HuH-7.5 (cell line): ENCODE measurements at places on chromosomes 11 and 22.

DNA sequence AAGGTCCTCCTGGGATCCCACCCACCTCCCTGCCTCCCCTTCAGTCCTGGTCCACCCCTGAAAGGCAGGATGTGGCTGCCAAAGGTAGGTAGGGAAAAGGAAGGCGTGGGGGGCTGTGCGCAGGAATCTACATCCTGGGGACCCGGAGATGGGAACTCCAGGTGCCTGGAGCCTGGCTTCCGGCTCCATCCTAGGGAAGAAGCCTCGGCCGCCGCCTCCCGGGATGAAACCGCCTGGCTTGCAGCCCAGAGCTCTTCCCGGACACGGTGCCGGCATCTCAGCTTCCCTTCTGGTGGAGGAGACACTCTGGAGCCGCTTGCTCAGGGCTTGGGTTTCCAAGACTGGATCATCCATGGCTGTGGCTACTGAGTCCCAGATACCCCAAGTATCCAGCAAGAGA is 33.3 kb upstream of the PDGFB start:
- no peak for DNase-seq

DNA sequence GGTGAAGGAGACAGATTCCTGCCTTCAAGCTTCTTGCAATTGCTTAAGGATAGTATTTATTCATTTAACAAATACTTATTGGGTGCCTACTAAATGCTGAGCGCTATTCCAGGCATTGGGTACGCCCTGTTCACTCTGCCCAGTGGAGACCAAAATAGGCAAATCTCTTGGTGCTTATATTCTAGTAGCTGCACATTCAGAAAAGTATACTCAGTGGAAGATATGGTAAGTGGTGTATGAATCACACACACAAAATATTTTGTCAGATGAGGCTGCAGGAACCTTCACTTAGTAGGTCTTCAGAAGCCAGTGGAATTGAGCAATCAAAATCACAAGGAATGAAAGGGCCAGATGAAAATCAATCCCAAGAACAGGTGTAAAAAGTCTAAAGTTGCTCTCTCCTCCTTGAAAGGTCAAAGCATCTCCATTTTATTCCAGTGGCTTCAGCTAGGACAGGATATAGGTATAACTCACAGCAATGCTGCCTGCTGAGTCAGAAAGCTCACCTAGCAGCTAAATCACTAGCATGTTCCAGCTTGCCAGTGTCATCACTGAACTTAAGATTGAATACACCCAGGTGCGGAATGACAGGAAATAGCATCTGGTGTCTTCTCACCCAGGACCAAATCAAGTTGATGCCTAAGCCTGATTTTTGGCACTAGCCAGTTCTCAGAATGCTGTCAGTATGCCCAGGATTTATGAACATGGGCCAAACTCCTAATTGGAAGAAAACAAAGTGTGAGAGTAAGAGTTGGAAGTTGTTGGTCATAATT is 83.9 kb downstream of the AMOTL1 start:
- no peak for DNase-seq

DNA sequence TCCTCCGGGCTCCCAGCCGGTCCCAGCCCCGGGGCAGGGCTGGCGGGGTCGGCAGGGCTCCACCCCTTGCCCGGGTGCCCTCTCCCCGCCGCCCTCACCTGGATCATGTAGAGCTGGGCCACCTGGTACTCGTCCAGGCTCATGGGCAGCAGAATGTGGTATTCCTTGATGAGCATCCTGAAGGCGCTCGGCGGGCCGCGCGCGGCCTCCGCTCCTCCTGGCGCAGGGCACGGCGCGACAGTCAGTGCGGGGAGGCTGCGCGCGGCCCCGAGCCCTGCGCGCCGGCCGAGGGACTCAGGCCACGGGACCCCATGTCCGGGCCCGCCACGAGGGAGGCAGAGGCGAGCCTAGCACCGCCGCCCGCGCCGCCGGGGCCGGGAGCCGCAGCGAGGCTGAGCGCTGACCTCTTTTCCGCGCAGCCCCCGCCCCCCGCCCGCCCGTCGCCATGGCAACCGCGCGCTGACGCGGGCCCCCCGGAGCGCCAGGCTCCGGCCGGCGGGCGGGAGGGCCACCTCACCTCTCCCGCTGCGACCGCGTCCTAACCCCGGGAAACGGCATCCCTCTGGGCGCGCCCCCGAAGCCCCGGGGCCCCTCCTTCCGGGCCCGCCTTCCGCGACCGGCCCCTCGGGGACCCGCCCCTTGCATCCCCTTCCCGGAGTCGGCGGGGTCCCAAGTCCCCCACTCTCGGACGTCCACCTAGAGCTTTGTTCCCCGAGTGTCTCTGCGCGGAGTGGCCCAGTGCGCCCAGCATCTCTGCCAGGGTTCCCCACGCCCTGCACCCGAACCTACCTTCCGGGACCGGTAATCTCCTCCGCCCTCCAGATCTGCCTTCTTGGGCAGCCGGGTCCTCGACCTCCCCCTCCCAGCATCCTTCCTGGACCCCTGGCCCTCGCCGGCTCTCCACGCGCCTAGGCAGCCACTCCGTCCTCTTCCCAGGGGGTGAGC is 886 bp downstream of the PITPNM1 start:
- peak; percentile 98 for DNase-seq

GRCh38 chr22:16914006-16914405 is 88.8 kb upstream of the XKR3 start:
- no peak for DNase-seq

DNA sequence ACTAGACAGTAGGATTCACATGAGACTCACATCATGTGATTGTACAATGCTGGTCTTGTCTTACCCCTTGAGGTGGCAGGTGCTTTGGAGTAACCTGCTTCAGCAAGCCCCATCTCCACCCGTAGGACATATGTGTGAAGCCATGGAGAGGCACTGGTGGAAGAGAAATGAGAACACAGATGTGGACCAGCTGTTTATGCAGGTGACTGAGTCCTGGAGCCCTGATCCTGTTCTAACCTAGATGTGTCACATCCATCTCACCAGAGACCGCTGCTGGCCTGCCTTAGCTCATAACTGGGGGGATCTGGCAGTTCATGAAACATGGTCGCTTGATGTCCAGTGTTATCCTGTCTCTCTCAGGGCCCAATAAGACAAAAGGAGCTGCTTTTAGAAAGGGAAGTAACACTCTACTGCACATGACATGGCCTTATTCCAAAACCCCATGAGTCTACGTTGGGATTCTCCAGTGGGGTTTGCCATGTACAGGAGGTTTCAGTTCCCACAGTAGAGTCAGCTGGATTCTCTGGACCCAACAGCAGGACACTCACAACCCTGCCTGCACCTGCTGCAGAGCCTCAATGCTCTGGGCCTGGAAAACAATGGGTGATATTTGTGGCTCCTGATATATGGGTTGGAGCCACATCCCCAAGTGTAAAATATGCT is 62.0 kb downstream of the GGTLC2 start:
- DNase-seq, result no peak

DNA sequence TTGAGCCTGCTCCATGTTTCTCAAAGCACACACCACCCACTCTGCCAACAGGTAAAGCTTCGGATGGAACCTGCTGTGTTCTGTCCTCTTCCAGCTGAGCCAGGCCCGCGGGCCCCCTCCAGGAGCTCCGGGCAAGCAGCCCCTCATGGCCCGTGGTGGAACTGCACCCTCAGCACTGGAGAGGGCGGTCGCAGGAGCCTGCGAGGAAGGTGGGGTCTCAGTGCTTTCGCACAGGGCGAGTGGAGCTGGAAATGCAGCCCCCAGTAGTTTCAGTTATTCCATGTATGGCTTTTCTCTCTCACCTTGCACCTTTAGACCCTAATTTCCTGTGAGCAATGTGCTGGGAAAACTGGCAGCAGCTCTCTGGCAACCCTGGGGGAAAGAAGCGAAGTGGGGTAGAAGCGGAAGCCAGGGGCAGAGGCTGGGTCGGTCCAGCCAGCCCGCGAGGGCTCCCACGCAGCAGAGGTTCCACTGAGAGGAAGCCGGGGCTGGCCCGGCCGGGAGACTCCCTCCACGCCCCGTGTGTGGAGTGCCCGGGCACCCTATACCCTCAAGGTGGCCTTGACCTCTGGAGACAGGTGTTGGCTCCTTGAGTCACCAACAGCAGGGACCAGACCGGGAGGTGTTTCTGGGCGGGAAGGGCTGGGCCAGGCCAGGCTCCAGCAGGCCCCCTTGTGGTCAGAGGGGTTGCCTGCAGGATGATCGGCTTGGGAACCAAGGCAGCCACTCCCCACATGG is 119.9 kb upstream of the TMEM45B start:
- DNase-seq, result peak; percentile 16

DNA sequence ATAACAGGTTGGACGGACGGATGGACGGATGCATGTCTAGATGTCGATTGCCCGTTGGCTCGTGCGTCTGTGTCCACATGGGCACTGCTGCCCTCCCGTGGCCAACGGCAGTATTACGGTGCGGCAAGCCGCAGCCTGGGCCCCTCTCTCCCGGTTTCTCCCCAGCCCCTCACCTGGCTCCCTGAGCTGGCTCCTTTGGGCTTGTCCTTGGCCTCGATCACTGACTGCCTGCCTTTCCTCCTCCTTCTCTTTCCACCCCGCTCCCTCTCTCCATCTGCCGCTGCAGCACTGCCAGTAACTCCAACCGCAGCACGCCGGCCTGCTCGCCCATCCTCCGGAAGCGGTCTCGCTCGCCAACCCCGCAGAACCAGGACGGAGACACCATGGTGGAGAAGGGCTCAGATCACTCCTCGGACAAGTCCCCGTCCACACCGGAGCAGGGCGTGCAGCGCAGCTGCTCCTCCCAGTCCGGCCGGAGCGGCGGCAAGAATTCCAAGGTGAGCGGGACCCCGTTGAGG is 77.3 kb downstream of the SCN3B start:
- DNase-seq, result peak; percentile 68

GRCh38 chr11:81007046-81007445 is 1566.2 kb upstream of the TENM4 start:
- no peak for DNase-seq

- no peak for DNase-seq
Observed at GRCh38 chr11:2433106-2433925, 11.0 kb downstream of the TRPM5 start.

DNA sequence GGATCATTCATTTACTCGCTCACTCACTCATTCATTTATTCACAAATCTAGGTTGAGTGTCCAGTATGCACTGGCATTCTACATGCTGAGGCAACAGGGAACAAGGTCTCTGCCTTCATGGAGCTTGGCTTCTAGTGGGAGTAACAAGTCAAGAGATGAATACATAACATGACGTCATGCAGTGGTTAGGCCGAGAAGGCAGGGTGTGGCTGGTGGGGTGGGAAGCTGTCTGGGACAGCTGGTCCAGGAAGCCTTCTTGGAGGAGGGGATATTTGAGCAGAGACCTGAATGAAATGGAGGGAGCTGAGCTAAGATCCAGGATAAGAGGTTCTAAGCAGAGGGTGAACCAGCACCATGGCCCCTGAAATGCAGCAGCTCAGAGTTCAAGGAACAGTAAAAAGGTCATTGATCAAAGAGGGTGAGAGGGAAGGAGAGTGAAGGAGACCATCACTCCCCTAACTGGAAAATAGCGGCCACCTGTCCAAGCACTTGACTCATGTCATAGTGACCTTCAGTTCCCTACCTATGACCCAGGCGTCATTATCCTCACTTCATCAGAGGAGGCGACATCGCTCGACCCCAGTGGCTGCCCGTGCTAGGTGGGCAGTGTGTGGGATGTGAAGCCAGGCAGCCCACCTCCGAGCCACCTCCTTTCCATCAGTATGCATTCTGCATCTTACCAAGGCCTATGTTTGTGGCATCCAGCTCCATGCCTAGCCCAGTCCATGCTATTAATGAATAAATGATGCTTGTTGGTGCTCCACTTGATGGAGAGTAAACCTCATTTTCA is 105.0 kb downstream of the TSPAN18 start:
- DNase-seq, result no peak

- peak; percentile 38 for DNase-seq
Observed at GRCh38 chr11:134272381-134273316, 3.5 kb upstream of the GLB1L3 start.
